Stimulated activated CD4-positive, alpha-beta T cell treated with anti-CD3 and anti-CD28 coated beads, Interleukin-4, amount 100 ng/mL, for 1 hour (primary cell): ENCODE measurements at places on chromosomes 12 and 14.

DNA sequence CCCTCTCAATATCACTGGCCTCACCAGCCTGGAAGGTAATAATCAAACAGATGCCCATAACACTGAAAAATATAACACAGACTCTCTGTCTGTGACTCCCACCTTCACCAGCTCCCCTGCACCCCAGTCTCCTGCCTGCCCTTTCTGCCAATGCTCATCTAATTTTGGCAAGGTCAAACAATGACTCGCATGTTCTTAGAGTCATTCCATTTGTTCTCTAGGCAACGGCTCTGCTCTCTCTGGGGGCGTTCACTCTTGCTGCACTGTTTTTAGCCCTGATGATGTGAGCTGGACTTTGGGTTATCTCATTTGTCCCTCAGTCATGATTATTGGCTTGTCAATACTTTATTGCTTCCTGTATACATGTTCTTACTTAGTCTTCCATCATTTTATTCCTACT, 691.8 kb downstream of the FLRT2 start:
- no peak for DNase-seq

- no peak for DNase-seq
Observed at GRCh38 chr12:5505116-5505515, 73.2 kb downstream of the NTF3 start.

- no peak for DNase-seq
Observed at GRCh38 chr14:91244501-91244901, at the start of gene GPR68. TSS of gene GPR68 (minus strand) at chr14:91244704. CDS start at chr14:91235050, 9,654 bp downstream.

DNA sequence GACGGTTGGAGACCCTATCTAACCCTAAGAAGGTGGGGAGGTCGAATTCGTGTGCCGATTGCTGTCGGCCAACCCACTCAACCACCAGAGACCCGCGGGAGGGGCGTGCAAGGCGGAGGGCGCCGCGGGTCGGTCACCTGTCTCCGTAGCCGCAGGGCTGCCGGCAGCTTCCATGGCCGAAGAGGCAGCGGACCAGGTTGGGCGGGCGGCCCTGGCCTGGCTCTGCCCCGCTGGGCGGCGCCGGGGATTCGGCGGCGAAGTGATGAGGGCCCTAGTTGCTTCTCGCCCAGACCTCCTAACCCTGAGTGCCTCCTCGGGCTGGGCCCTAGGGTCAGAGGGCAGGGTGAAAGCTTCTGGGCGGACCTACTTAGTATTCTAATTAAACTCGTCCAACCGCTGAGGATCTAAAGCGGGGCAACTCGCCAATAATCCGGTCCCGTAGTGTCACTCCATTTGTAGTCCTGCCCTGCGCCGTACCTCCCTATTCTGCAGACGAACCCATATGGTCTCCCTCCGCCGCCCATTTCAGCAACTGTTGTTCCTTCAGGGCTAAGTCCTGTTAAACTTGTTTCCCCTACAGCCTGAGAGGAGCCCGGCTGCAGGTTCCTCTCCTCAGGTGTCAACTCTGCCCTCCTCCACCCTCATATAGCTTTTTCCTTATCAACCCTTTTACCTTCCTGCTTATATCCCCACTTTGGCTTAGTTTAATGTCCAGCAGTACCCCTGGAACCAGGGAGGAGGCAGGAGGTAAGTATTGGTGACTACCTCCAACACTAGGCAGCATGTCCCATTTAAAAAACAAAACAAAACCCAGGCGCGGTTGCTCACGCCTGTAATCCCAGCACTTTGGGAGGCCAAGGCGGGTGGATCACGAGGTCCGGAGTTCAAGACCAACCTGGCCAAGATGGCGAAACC, at the start of gene PYM1:
Gene PYM1 (minus strand): TSS at position 307 of the 915 bp plus-strand sequence. CDS start 133 bp downstream, at position 174.
- DNase-seq = peak; percentile 60

GRCh38 chr12:69639400-69640016, 28.8 kb upstream of the LRRC10 start:
- peak; percentile 63 for DNase-seq

DNA sequence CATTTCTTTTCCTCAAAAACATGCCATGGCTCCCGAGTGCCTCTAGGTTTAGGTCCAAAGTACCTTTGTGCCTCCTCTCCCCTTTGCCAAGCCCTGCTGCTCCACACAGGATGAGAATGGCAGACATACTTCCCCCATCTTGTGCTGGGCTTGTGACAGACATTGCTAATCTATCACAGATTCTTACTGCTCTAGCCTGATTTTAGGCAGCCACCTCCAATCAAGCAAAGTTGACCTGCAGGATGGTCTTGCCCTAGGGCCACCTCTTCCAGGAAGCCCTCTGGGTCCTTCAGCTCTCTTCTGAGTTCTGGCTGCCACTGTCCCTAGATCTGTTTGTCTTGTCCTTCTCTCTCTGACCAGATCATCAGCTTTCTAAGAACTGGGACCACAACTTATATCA, 20.5 kb downstream of the FOXN4 start:
- DNase-seq = no peak

DNA sequence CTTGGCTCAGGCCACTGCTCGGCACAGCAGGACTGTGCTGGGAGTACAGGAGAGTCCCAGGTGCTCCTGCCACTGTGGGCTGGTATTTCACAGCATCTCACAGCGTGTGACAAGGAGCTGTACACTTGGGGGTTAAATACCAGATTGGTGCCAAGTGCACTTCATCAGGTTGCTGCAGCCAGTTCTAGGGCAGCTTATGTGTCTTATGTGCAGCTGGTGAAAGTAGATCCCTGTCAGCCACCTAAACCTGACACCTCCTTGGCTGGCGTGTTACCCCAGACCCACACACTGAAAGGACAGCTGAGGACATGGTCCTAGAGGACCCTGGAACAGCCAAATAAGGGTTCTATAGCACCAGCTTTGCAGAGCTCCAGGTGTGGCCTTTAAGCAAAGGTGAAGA, 18.9 kb downstream of the PLEKHH1 start:
- DNase-seq = no peak

GRCh38 chr12:23060161-23060560, 435.2 kb downstream of the ETNK1 start:
- no peak for DNase-seq

- no peak for DNase-seq
Observed at GRCh38 chr12:119011231-119011630, 29.9 kb downstream of the SRRM4 start.

- DNase-seq = no peak
Observed at GRCh38 chr12:53338916-53339315, 2.8 kb upstream of the SP7 start.

DNA sequence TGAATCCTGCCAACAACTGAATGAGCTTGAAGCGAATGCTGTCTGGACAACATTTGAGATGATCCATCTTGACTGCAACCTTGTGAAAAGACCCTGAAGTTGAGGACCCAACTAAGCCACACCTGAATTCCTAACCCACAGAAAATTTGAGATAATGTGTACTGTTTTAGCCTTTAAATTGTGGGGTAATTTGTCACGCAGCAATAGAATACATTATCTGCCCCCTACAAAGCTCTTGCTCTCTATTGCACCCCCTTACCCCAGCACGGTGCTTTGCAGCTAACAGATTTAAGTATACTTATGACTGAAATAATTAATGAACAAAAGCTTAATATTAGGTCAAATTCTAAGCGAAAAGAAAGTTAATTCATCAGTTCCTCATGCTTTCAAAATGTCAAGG, 1.6 kb downstream of the POLE2 start:
- DNase-seq = no peak

- no peak for DNase-seq
Observed at GRCh38 chr12:24062642-24063245, 113.3 kb upstream of the SOX5 start.

DNA sequence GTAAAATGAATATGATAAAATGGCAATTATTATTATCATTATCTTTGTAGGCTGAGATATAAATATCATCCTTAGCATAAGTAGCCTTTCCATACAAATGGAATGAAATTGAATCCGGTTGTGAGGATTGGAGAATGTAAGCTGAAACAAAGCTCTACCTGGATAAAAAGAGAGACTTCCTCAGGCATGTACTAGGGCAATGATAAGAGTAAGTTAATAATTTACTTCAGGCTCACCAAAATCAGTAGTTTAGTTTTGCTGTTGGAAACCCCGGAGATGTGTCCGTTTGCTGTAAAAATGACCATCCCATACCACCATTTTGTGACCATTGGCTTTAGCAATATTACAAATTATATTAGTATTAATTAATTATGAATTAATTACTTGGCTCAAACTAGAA, 96.3 kb downstream of the C12orf75 start:
- no peak for DNase-seq

DNA sequence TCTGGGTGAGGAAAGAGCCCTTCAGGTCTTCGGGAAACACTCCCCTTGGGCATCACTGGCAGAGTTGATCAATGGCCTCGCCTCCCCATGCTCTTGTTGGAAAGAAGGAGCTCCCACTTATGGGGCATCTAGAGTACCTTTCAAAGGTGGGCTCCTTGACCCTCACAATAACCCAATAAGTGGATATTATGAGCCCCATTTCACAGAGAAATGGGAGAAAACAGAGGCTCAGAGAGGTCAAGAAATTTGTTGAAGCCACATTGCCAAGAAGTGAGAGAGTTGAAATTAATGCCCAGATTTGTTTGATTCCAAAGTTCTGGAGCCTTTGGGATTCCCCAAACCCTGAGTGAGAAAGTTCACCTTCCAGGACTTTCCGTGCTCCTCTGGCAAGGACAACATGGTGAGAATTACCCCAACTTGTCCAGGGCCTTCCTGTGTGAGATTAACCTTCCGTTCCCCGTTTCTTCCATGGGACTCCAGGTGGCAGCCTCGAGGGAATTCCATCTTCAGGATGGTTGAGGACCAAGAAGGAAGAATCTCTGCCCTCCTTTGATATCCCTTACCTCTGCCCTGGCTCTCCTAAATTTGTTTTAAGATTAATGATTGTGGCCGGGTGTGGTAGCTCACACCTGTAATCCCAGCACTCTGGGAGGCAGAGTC, 7.5 kb upstream of the CHD4 start:
- no peak for DNase-seq

- peak; percentile 29 for DNase-seq
Observed at GRCh38 chr12:31589598-31589903, 1.4 kb downstream of the DENND5B start.

DNA sequence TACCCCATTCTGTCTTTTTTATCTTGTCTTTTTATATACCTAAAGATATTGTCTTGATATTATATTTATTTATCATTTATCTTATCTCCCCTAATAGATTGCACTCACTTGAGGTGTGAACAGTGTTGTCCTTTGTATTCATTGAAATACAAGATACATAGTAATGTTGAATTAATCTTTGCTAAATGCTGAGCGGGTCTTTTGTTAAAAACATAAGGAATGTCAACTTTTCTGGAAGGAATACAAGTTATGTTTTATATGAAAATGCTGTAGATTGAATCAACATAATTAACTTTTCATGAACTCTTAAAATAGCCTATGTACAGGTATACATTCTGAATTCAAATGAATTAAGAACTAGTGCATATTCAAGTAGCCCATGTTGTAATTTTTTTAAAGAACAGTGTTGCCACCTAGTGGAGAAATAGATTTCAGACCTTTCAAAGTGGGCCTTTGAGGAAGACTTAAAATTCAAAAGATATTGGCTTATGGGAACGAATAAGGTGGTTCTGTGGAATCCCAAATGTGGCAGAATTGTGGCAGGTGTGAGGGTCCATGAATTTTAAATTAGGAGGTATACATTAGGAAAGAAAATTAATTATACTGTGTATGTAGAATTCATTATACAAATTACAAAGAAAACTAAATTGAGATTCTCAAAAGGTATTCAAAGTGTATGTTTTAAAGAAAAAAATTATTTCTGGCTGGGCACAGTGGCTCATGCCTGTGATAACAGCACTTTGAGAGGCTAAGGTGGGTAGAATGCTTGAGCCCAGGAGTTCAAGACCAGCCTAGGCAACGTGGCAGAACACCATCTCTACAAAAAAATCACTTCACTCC, 19.1 kb downstream of the BBOF1 start:
- DNase-seq = no peak

DNA sequence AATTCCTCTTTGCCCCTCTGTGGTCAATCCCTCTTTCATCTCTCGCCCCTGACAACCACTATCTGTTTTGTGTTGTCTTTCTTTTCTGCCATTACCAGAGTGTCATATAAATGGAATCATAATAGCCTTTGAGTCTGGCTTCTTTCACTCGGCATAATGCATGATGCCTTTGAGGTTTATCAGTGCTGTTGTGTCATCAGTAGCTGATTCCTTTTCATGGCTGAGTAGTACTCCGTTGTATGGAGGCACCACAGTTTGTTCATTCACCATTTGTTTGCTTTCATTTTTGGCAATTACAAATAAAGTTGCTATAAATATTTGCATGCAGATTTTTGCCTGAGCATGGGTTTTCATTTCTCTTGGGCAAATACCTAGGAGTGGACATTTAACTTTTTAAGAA, 47.2 kb downstream of the WSCD2 start:
- DNase-seq = no peak

DNA sequence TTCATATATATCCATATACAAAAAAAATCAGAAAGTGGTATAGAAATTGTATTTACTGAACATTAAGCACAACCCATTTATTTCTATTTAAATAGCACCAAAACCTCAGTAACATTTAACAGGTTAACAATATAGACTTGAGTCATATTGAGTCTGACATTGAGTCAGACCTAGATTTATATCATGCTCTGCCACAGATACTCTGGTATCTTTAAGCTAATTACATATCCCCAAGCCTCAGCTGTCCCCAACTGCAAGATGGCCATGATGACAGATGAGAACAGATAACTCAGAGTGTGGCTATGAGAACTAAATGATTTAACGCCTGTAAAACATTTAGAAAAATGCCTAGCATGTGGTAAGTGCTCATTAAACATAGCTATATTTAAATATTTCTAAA, 40.3 kb downstream of the IFNG start:
- DNase-seq = no peak

DNA sequence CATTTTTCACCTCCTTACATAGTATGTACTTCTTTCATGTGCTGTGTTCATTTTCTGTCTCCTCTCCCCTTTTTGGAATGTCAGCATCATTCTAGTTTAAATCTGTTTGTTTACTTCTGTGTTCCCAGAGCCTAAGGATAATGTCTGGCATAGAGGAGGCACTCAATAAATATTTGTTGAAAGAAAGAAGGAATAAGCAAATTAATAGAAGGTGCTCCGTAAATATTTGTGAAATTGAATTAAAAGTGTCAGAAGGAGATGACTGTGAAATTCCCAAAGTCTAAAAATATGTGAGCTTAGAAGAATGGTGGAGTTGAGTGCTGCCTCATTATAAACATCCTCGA, 3.3 kb upstream of the CDKN1B start:
- no peak for DNase-seq

DNA sequence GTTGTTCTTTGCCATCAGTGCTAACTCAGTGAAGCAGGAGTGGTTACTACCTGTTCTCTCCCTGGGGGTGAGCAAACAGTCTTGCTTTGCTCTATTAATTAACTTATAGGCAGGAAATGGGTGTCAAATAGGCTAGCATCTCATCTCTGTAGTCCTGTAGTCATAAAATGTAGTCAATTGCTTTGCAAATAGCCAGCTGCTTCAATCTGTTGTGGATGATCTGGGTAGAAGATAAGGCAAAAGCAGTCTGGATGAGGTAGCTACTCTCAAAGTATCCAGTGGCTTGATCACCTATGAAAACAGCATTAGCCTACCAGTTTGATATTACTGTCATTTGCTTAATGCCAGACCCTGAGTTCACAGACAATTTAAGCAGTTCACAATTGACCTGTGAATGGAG, 369.0 kb upstream of the TMTC1 start:
- DNase-seq = no peak
